GM06990 (cell line): ENCODE measurements at places on chromosomes 6 and 20.
A peak's percentile ranks its signal among the peaks of the same experiment; 100 is the strongest.

GRCh38 chr6:81228912-81229555 is 523.4 kb downstream of the TENT5A start:
- no peak for DNase-seq

- no peak for DNase-seq
Measured at GRCh38 chr6:50889935-50890334, 71.3 kb downstream of the TFAP2B start.

GRCh38 chr20:35395728-35396127 is 16.0 kb downstream of the UQCC1 start:
- DNase-seq: no peak

- DNase-seq: peak; percentile 69
Measured at GRCh38 chr6:27502508-27503435, 29.9 kb upstream of the ZNF184 start.

GRCh38 chr20:50417023-50417329 is 93.2 kb upstream of the PTPN1 start:
- no peak for DNase-seq

GRCh38 chr6:43969158-43969981 is 157.9 kb downstream of the MRPL14 start:
- DNase-seq: no peak

DNA sequence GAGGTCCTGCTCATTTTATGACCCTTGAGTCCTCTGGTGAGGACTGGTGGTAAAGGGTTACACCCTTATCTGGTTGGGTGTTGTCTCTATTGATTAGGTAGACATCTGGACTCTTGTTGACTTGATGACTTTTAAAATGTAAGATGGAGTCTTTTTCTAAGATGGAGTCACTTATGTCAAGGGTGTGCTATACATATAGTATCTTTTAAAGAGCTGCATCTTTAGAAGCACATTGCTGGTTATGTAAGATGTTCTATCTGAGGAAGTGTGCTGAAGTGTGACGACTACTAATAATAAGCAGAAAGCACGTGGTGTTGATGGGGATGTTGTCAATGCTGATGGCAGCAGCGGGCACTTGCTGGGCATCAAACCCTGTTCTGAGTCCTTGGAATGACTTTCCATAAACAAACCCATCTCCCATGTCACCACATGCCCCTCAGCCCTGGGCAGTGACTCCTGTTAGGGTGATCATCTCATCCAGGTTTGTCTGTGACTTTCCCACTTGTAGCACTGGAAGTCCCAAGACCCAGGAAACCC is 229.6 kb downstream of the EYA2 start:
- no peak for DNase-seq

DNA sequence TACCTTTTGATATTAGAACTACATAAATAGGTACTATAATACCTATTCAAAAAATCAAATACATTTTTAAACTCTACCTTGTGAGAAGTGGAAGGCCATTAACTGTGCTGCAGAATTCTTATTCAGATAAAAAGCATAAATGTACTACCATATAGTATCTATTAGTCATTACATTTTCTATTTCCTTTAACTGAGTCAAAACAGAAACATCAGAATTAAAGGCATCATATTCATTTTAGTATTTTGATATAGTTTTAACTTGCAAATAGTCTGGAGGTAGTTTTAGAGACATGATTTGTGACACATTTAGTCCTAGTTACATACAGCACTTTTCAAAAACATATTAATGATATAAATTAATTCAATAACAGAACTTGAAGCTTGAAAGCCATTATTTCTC is 39.9 kb upstream of the TAB2 start:
- no peak for DNase-seq

DNA sequence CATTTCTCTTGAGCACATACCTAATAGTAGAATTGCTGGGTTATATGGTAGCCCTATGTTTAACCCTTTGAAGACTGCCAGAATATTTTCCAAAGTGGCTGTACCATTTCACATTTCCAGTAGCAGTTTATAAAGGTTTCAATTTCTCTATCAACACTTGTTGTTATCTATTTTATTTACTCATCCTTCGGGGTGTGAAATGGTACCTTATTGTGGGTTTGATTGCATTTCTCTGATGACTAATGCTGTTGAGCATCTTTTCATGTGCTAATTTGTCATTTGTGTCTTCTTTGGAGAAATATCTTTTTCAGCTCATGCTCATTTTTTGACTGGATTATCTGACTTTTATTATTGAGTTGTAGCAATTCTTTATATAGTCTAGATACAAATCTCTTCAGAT is 5.4 kb downstream of the ENPP4 start:
- no peak for DNase-seq

- DNase-seq: no peak
Measured at GRCh38 chr6:56361812-56362211, 114.4 kb upstream of the COL21A1 start.

GRCh38 chr20:45370571-45371160 is 7.5 kb downstream of the TP53TG5 start:
- DNase-seq: no peak

DNA sequence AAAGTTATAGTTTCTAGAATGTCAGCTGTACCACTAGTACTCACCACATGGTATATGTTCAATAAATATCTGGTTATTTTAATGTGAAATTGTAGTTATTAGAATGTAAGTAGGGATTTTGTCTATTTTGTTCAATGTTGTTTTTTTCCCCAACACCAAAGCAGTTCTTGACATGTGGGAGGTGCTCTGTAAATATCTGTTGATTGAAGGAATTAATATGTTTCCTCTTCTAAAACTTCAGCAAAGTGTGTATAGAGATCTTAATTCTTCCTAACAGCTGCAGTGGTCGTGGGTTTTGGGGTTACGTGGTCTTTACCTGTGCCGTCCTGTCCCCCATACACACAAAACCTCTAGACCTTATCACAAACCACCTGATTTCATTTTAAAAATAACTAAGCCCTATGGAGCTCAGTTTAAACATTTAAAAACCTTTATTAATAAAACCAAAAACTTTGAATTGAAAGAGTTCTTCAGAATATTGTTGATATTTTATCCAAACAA is 471.9 kb upstream of the SOX4 start:
- DNase-seq: no peak

DNA sequence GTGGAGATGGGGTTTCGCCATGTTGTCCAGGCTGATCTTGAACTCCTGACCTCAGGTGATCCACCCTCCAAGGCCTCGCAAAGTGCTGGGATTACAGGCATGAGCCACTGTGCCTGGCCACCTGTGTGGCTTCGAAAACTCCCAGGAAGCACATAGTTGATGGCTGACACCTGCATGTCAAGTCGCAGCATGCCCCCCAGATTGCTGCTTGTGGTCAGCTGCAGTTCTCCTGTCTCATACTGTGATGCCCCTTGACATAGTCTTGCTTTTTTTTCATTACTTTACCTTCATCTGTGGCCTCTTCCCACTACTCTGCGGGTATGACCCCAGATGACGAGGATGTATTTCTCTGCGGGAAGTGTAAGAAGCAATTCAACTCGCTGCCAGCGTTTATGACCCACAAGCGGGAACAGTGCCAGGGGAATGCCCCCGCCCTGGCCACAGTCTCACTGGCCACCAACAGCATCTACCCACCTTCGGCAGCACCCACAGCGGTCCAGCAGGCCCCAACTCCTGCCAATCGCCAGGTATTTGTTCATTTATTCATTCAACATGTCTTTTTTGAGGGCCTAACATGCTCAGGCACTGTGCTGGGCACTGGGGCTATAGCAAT is 13.1 kb downstream of the ZNF341 start:
- no peak for DNase-seq

DNA sequence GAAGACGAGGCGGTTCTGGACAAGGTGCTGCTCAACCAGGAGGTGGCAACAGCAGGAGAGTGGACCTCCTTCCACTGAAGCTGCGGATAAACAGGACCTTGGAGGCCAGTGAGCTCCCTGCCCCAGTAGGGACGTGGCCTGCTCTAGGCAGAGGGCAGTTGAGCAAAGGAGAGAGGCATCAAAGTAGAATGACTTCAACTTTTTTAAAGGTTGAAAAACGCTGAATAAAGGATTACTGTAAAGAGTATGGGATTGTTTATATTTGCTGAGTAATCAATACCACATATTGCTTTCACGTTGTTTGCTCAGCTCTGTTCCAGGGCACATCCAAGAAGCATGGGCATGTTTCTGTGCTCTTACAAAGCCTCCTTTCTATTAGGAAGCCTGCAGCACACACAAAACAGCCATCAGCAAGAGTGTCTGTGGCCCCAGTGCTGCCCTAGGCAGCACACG is 48.1 kb downstream of the ERMARD start:
- no peak for DNase-seq

GRCh38 chr6:95431637-95432228 is 145.6 kb upstream of the MANEA start:
- peak; percentile 1 for DNase-seq

DNA sequence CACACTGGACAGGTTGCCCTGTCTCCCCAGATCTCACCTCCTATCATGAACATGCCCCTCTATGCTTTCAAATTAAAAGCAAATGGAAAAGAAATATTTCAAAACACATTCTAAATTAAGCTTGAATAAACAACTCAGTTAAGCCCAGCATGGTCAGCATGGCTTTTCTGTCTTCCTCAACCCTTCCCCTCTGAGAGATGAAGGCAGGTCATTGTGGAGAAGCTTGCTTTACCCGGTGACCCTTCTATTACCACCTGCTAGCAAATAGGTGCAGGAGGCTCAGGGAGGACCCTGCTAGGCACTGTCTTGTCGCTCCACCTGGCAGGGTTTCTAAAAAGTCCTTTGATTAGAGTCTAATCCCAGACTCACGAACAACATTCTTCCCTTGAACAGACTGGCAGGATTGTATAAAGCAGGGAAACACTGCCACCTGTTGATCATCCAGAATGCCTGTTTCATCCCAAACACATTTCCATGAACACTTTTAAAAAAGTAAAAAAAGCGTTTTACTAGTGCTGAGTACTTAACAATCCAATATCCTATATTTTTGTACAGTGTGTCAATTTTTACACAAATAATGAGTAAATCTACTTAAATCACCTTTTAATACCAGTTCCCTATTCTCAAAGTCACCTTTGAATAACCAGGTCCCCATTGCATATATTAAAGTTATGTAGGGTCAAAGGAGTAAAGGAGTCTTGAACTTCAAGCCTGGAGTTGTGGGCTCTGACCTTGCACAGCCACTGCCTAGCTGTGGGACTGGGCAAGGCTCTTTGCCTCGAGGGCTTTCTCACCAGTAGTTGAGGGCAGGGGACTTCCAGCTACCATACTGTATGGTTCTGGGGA is 75.5 kb downstream of the GPR6 start:
- DNase-seq: no peak

DNA sequence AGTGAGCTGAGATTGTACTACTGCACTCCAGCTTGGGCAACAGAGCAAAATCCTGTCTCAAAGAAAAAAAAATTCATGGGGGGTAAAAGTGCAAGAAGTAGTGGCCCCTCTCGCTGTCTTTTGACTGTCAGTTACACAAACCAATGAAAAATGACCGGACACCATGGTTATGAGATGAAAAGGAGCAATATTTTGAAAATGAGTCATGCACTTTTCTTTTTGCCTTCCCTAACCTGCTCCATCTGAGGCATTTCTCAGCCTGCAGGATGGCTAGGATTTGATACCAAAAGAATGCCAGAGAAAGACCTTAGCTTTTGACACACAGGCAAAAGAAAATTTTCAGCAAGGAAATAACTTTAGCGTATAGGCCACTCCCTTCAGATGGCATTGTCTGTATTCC is 181.7 kb upstream of the ARID1B start:
- no peak for DNase-seq

GRCh38 chr6:144149894-144150709 is at the start of gene STX11:
TSS of gene STX11 (plus strand) at chr6:144150517. CDS start at chr6:144186628, 36,111 bp downstream.
- DNase-seq: peak; percentile 91

DNA sequence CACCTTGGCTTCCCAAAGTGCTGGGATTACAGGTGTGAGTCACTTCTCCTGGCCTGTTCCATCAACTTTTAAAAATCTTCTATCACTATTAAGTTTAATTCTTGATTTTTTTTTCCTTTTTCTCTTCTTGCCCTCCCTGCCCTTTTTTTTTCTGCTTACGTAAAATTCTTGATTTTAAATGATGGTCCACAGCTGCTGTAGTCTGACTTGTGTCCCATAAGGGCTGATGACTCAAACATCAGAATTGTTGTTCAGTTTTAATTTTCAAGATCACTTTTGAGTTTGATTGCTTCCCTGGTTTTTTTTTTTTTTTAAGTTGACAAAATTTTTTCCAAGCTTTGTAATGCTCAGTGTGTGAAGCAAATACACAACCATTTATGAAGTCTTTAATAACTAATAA is 61.9 kb downstream of the CBFA2T2 start:
- no peak for DNase-seq

DNA sequence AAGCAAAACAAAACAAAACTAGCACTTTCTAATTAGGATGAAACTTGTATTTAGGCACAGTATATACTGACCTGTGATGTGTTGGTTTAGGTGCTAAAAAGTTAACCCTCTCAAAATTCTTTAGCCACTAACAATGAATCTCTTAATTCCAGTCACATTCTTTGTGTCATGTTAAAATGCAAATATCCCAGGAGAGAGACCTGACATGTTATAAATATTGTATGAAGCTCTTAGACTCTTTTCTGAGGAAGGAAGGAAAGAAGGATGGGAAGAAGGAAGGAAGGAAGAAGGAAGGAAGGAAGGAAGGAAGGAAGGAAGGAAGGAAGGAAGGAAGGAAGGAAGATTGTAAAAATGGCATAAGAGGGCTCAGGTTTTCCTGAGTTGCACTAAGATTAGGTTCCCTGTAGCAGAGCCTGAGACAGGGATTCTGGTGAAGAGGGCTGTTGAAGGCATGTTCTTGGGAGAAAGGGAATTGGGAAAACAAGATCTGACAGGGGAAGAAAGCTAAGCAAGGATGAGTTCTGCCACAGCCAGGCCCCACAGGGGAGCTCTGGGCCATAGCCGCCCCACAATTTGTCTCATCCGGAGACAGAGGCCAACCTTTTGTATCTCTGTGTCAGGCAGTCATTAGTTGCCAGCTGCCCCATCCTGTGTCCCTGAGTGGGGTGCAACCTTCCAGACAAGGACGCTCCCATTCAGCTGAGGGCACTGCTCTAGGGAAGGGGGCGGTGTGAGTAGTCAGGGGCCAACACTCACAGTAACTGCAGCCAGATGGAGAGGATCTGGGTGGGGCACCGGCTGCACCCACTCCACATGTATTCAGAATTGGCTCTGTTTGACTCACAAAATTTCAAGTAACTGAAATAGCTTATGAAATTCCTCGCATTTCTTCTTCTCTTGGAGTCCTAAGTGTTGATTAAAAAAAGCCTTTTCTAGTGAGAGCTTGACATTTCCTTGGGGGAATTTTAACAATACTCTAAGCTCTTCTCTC is 189.3 kb upstream of the ARG1 start:
- DNase-seq: no peak

DNA sequence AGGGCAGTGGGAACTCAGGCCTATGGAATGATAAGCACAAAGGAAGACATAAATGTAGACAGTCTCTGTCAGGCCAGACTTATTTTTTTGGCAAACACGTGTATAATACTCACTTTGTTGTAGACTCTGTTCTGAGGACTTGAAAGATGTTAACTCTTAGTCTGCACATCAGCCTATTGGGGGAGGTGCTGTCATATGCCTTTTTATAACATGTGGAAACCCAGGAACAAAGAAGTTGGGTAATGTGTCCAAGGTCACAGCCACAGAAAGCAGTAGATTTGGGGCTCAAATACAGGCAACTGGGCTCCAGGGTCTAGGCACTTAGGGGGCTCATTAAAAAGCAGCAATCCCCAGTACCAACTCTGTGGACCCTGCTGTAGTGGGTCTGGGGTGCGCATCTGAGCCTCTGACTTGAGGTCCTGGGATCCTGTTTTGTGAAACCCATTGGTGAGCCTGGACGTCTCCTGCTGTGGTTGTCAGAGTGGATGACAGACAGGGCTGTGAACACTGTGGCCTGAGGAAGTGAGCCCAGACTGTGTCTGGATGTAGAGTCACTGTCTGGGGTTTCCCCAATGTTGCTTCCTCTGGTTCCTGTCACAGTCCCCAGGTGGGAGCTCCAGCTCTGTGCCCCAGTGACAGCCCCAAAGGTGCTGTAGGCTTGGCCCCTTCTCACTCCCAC is 50.0 kb downstream of the CDH26 start:
- no peak for DNase-seq
